ENCODE measurements at places on chromosomes 13 and 19. TPM values are rescaled to one million over a fixed set of nuclear protein-coding genes. Genes with fewer than 3 reads are reported as not detected.
A peak's percentile ranks its signal among the peaks of the same experiment; 100 is the strongest.

GRCh38 chr13:44648392-44649103 lies 72.4 kb upstream of the TSC22D1 start:
- H3K4me1 ChIP-seq: peaks cover 16% of the 10 kb centered on the region
- no peak overlapping the region for H3K27ac ChIP-seq
- no peak for DNase-seq

DNA sequence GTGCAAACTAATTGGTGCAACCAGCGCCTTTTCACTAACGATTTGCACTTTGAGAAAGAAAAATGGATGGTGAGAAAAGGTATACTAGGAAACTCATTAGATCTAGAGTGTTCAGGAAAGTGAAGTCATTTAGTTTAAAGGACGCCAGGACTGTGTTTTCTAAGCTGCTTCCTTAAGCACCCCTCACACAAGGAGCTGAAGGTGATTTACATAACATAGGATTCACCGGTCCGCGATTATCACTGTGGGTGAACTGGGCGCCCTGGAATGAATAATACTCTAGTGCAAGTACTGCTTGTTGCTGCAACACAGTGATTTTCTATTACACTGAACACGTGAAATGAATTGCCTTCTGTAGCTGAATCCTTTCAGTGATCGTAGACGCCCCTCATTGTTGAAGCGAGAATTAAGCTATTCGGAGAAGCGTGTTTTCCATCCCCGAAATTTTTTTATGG lies 2.6 kb upstream of the MAB21L1 start:
- peaks cover 13% of the 10 kb centered on the region for H3K36me3 ChIP-seq

- DNase-seq: no peak
- H3K27me3 ChIP-seq: no peaks in the 10 kb centered on the region
- H3K36me3 ChIP-seq: peaks cover 7% of the 10 kb centered on the region
- H3K4me3 ChIP-seq: no peak overlapping the region
- H3K4me1 ChIP-seq: peaks cover 28% of the 10 kb centered on the region
Observed at GRCh38 chr13:51785712-51786424, 18.1 kb downstream of the DHRS12 start.

DNA sequence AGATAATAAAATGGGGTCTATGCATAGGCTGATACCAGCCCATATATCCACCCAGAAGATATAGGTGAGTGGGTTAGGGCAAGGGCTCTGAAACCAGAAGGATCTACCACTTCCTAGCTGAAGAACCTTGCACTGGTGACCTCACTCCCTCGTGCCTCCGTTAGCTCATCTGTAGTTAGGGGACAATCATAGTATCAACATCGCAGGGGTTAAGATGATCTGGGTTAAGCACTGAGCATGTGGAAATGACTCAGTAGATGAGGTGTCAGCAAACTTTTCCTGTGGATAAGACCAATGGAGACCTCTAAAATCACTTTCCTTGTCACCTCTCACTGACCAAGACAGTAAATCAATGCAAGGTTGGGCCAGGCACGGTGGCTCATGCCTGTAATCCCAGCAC lies 30.5 kb downstream of the TNFSF14 start:
- no peak overlapping the region for H3K4me3 ChIP-seq
- DNase-seq: no peak
- H3K4me1 ChIP-seq: no peaks in the 10 kb centered on the region
- H3K27me3 ChIP-seq: no peaks in the 10 kb centered on the region
- no peak overlapping the region for H3K27ac ChIP-seq

Gene IL17D
- 1.5 TPM for total RNA-seq

DNA sequence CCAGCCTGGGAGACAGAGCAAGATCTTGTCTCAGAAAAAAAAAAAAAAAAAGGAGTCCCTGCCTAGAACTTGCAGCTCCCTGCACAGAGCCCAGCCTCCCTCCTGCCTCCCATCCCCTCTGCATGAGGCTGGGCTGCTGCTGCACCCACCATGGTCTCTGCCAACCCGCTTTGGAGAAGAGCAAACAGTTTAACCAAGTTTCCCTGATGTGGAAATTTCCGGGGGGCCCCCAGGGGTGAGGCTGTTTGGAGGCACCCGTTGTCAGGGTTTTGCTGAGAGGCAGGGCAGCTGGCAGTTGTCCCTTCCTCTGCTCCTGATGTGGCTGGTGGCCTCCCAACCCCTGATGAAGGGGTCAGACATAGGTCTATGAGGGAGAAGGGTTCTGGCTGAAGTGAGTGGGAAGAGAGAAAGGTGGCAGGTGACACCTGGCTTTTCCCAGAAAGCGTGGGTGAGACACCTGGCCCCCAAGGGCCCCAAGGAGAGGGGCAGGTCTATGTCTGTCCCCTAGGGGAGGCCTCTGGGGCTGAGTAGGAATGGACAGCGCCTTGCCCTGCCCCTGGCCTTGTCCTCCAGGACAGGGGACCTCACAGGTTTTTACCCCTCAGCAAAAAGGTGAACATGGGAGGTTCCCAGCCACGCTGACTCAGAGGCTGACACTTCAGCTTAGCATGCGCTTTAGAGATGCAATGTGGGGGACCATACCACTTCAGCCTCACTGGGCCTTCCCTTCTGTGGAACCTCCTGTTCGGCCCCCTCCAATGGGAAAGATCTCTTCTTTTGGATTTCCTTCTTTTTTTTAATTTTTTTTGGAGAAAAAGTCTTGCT lies 5.5 kb downstream of the LRP3 start:
- no peaks in the 10 kb centered on the region for H3K27me3 ChIP-seq
- peaks cover 5% of the 10 kb centered on the region for H3K36me3 ChIP-seq
- no peak overlapping the region for H3K4me3 ChIP-seq
- no peak for DNase-seq
- no peaks in the 10 kb centered on the region for H3K4me1 ChIP-seq
- no peak overlapping the region for H3K27ac ChIP-seq

Gene ZNF677
- 47.9 TPM for total RNA-seq

- H3K4me1 ChIP-seq: peaks cover 20% of the 10 kb centered on the region
- no peaks in the 10 kb centered on the region for H3K27me3 ChIP-seq
- no peak for DNase-seq
- H3K4me3 ChIP-seq: peak overlapping the region; percentile 87
Observed at GRCh38 chr19:53037101-53038097, 7.1 kb upstream of the ERVV-2 start.

- H3K4me1 ChIP-seq: peaks cover 18% of the 10 kb centered on the region
- H3K27me3 ChIP-seq: peaks cover 49% of the 10 kb centered on the region
- no peak for DNase-seq
- no peak overlapping the region for H3K4me3 ChIP-seq
Observed at GRCh38 chr13:27038323-27038722, 133.3 kb downstream of the USP12 start.

Gene COL5A3
- total RNA-seq: 1.1 TPM

- H3K27me3 ChIP-seq: peaks cover 31% of the 10 kb centered on the region
- no peak for DNase-seq
- H3K36me3 ChIP-seq: no peaks in the 10 kb centered on the region
- no peak overlapping the region for H3K4me3 ChIP-seq
Observed at GRCh38 chr13:35484384-35484783, 7.9 kb upstream of the MAB21L1 start.

DNA sequence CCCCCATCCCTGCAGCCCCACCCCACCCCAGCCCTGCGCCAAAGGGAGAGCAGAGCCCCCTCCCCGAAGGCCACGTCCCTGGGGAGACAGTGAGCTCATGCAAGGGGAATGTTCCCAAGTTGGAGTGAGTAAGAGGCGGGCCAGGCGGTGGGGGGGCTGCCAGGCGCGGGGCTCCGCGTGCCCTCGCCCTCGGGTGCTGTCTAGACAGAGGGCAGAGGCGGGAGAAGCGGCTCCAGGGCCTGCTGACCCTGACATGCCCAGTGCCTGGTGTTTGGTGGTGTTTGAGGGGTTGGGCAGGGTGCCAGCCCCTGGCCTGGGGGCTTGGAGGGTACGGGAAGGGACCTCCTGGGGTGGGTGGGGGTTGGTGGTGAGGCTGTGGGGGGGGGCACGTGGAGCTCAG lies 1.0 kb downstream of the FSTL3 start:
- H3K4me3 ChIP-seq: no peak overlapping the region
- peaks cover 6% of the 10 kb centered on the region for H3K27me3 ChIP-seq
- H3K27ac ChIP-seq: no peak overlapping the region
- peaks cover 7% of the 10 kb centered on the region for H3K4me1 ChIP-seq
- H3K36me3 ChIP-seq: no peaks in the 10 kb centered on the region
- no peak for DNase-seq

DNA sequence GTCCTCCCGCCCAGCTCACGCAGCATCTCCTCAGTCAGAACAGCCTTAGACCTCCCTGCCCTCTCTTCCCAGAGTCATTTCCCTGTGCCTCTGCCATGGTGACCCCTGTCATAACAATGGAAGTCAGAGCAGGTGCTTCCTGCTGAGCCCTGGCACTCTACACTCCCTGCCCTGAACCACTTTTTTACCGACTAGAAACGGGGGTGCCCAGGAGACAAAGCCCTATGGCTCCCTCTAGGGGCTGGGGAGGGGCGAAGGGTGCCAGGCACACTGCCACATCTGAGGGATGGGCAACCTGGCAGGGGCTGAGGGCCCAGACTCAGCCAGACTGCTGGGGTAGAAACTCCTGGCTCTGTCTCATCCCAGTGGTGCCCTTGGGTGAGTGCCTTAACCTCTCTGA lies 16.4 kb downstream of the ZNF574 start:
- H3K4me3 ChIP-seq: no peak overlapping the region
- H3K36me3 ChIP-seq: no peaks in the 10 kb centered on the region
- H3K27me3 ChIP-seq: peaks cover 27% of the 10 kb centered on the region
- no peak overlapping the region for H3K27ac ChIP-seq
- DNase-seq: no peak

GRCh38 chr19:33419788-33420130 lies 46.2 kb downstream of the CEBPG start:
- no peak for DNase-seq
- no peaks in the 10 kb centered on the region for H3K36me3 ChIP-seq
- H3K4me1 ChIP-seq: peaks cover 5% of the 10 kb centered on the region
- H3K4me3 ChIP-seq: no peak overlapping the region

DNA sequence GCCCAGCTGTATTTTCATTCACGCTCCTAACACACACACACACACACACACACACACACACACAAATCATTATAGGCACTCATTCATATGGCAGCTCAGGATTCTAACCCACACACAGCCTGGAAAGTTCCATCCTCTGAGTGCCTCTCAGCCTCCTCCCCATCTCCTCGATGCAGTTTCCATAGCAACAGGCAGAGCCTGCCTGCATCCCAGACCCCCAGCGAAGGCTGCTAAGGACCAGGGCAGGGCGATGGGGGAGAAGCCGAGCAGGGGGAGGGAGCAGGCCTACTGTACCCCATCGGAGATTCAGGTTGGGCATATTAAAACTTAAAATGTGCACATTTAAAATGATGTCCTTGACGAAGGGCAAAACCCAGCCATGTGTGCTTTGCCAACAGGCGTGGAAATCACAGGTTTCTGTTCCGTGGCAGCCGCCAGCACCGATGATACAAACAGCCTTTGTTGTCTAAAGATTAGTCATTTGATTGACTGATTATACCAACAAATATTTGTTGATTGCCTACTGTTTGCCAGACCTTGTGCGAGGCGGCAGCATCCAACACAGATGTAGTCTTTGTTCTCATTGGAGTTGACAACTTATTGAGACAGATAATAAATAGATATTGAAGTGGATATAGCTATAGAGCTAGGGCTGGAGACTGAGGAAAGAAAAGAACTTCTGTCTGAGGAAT lies 43.8 kb upstream of the USP29 start:
- H3K27ac ChIP-seq: no peak overlapping the region
- no peaks in the 10 kb centered on the region for H3K36me3 ChIP-seq
- H3K27me3 ChIP-seq: no peaks in the 10 kb centered on the region
- H3K4me1 ChIP-seq: no peaks in the 10 kb centered on the region
- H3K4me3 ChIP-seq: no peak overlapping the region
- DNase-seq: no peak

Gene TMPRSS9
- 0.41 TPM for total RNA-seq

Gene ZNF439
- 2.5 TPM for total RNA-seq

- DNase-seq: no peak
- no peaks in the 10 kb centered on the region for H3K4me1 ChIP-seq
- H3K4me3 ChIP-seq: no peak overlapping the region
- no peaks in the 10 kb centered on the region for H3K36me3 ChIP-seq
Observed at GRCh38 chr19:8336660-8337059, 6.4 kb downstream of the KANK3 start.

- no peak for DNase-seq
- H3K27ac ChIP-seq: no peak overlapping the region
- no peak overlapping the region for H3K4me3 ChIP-seq
Observed at GRCh38 chr19:1445932-1446712, 3.8 kb upstream of the APC2 start.

- no peaks in the 10 kb centered on the region for H3K27me3 ChIP-seq
- H3K27ac ChIP-seq: no peak overlapping the region
- no peak for DNase-seq
- no peak overlapping the region for H3K4me3 ChIP-seq
- no peaks in the 10 kb centered on the region for H3K36me3 ChIP-seq
- peaks cover 29% of the 10 kb centered on the region for H3K4me1 ChIP-seq
Observed at GRCh38 chr13:80237646-80238045, 103.3 kb downstream of the SPRY2 start.

Gene MBD3L2
- total RNA-seq: not detected

GRCh38 chr13:74794582-74794981 lies 660.4 kb upstream of the KLF12 start:
- H3K4me1 ChIP-seq: no peaks in the 10 kb centered on the region
- no peak for DNase-seq
- no peak overlapping the region for H3K4me3 ChIP-seq
- no peaks in the 10 kb centered on the region for H3K27me3 ChIP-seq

Gene RAVER1
- total RNA-seq: 42.5 TPM

Gene GPR4
- total RNA-seq: not detected

Data from type B pancreatic cell (in vitro differentiated cells).